ENCODE measurements at places on chromosomes 16 and 17.

- DNase-seq, result no peak
Measured at GRCh38 chr17:79923974-79924638, 84.9 kb upstream of the CBX4 start.

DNA sequence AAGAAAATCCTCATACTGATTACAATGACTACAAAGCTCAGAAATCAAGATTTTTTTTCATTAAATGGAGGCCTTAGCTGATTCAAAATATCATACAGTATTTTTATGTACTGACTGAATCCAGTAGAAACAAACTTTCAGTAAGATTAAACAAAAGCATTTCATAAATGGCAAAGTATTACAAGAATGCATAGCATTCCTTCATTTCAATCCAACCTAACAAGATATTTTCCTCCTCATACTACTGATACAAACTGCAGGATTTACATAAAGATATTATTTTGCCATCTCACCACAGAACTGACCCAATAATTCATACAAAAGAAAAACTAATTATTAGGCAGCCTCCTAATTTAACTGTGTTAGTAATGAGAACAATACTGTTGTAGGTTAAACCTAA lies 6.2 kb upstream of the KANSL1 start:
- DNase-seq, result no peak

DNA sequence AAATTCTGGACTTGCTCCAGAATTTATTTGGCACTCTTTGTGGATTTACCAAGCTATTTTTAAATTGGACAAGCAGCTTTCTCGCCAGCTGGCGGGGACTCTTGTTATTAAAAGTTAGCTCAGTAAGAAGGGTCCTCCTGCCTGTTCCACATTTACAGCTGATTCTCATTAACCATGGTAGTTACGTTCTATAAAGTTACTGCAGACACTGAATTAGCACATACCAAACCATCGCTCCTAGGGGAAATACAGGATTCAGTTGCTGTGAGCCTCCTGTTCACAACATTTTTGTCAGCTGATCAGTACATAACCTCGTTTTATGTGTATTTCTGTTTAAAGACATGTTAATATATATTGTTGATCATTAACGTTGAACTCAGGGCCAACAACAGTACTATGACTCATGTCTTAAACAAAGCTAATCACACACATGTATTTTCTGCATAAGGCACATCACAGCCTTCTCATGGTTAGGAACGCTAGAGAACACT lies 4.2 kb downstream of the LDAF1 start:
- DNase-seq, result peak; percentile 49

- DNase-seq, result no peak
Measured at GRCh38 chr17:30429155-30429554, 48.1 kb upstream of the GOSR1 start.

- DNase-seq, result no peak
Measured at GRCh38 chr17:41519501-41520224, 973 bp upstream of the KRT15 start.

GRCh38 chr17:56929362-56929969 lies 15.6 kb upstream of the TRIM25 start:
- no peak for DNase-seq

- DNase-seq, result no peak
Measured at GRCh38 chr17:74637265-74637664, 13.7 kb upstream of the CD300E start.

GRCh38 chr17:38729886-38730525 lies at the start of gene CISD3:
Gene CISD3, plus strand, starts transcription at chr17:38730341. Its CDS starts 18 bp downstream, at chr17:38730359.
- DNase-seq, result peak; percentile 86

GRCh38 chr17:20074489-20074888 lies 65.3 kb downstream of the SPECC1 start:
- no peak for DNase-seq

GRCh38 chr17:74748529-74749278 lies at the start of gene NHERF1:
Gene NHERF1, plus strand, starts transcription at chr17:74748628. Its CDS starts 219 bp downstream, at chr17:74748847.
- peak; percentile 95 for DNase-seq

Data from right hindlimb (tissue), 1 donor.